ENCODE measurements at places on chromosomes 7 and 10.
A peak's percentile ranks its signal among the peaks of the same experiment; 100 is the strongest.

DNA sequence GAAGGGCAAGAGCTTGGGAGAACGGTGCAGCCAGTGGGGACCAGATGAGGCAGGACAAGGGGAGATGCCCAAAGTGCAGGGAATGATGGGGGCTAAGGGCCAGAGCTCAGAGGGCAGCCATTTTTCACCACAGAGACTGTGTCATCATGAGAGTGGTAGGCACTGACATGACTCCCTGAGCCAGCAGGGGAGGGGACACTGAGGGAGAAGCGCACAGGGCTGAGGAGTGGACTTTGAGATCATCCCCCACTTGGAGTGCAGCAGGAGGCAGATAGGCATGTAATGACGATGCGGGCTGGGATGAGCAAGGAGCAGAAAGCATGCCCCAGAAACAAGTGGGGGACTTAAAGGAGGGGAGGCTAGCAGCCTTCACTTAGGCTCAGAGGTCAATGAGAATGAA is 5.2 kb upstream of the SMKR1 start:
- no peak for DNase-seq

DNA sequence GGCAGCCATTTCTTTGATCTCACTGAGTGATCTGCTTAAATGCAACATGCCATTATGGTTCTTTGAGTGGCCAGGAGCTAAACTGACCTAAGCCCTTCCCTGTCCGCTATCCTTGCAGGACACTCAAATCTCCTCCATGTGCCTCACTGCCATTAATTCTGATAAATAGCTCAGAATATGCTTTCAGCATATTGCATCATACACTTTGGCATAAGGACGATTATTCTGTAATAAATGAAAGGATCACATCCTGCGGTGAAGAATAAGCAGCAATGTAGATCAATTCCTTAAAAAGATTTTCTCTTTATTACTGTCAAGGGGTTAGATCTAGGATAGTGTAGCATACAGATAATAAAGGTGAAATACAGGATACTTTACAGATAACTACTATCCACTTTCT is 231.8 kb upstream of the CTBP2 start:
- no peak for DNase-seq

DNA sequence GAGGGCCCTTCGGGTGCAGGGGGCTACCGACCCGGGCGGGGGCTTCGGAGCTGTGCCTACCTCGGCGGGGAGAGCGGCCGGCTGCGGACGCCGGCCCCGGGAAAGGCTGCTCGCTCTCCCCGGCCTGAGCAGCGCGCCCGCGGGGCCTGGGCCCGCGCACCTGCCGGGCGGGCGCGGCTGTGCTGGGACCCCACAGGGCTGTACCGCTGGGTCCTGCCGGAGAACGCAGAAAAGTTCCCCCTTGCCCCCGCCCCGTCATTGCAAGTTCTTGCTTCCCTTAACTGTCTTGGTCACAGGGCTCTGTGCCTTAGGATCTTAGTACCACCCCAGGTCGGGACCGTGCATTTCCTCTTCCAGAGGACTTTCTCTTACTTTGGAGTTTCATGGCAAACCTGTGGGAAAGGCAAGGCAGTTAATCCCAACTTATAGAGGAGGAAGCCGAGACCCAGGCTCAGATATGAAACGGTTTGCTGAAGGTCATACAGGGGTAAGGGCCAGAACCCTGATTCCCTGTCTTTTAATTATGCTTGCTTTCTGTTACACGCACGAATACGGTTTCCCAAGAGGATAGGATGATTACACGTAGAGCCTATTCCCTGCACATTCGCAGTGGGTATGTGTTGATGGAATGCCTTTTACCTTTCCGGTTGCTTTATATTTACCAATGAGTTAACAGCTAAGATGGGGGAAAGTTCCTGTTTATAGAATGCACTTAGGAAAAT is 652 bp downstream of the PCGF5 start:
- DNase-seq = no peak

DNA sequence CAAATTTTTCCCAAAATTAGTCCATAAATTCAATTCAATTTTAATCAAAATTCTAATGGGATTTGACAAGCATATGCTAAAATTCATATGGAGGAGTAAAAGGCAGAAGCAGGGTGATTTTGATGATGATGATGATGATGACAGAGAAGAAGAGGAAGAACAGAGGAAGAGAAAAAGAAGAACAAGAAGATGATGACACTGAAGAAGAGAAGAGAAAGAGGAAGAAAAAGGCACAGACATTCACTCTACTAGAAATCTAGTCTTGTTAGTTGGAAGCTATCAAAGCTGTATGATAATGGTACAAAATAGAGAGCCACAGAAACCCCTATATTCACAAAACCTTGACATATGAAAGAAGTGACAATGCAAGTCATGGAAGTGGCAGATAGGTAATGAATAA is 157.9 kb downstream of the ELMO1 start:
- DNase-seq = no peak

- DNase-seq = no peak
Observed at GRCh38 chr7:15291699-15292098, 270.1 kb downstream of the AGMO start.

DNA sequence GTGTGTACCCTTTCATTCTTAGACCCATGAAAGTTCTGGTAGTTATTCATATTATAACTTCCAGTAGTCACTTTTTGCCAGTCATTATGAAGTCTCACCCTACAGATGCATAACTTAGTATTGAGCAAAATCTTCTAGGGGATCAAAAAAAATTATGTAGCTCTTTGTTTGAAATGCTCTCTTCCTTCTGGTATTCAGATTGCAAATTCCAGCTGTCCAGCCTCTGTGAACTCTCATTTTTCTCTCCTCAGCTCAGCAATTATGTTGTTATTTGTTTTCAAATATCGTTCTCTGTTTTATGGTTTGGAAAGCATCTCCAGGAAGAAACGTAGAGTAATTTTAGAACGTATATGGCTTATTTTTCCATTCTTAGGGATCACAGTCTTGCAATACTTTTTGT is 442.5 kb downstream of the SEMA3D start:
- DNase-seq = no peak

DNA sequence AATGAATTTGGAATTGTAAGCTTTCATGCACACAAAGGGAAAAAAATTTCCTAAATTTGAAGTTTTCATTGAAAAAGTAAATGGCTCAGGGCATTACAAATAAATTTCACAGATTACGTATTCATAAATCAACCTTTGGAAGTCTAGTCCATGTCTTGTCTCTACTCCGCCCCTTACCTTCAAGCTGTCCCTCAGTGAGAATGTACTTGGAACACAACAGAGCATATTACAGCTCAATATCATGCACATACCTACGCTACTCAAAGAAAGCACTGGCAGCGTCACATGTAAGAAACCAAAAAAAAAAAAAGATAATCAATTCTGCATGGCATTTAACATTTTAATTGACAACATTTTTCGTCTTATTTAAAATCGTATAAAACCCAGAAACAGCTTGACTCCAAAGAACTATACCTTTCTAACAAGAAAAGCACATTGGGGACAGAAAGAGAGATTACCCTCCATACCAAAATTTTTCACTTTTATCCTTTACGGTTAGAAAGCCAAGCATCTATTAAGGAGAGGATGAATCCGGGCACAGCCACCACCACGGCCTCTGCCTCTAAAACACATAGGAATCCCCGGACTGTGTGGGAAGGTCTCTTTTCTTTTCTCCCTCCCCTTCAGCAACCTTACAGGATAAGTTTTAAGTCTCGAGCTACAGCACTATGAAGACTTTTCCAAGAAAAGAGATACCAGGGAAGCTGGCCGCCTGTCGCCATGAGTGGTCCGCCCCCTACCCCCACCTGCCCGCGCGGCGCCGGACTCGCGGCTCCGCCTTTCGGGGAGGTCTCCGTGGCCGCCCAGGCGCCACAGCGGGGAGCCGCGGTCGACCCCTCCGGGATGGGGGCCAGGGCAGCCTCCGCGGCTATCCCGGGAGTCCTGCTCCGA is 1.1 kb downstream of the JMJD1C start:
- no peak for DNase-seq

DNA sequence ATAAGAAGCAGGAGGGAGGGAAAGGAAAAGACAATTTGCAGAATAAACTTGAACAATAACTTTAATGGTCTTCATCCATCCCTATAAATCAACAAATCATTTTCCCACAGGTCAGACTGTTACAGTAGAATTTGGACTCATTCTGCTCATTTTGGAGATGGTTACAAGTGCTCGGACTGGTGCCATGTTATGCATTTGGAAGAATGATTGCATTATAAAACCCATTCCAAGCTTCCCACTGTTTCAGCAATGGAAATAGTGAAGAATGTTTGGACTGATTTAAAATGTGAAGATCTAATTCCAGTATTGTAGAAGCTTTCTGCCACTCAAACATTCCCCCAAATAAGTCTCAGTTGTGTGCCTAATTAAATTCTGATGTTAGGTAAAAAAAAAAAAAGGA is 99.7 kb upstream of the ZEB1 start:
- no peak for DNase-seq

DNA sequence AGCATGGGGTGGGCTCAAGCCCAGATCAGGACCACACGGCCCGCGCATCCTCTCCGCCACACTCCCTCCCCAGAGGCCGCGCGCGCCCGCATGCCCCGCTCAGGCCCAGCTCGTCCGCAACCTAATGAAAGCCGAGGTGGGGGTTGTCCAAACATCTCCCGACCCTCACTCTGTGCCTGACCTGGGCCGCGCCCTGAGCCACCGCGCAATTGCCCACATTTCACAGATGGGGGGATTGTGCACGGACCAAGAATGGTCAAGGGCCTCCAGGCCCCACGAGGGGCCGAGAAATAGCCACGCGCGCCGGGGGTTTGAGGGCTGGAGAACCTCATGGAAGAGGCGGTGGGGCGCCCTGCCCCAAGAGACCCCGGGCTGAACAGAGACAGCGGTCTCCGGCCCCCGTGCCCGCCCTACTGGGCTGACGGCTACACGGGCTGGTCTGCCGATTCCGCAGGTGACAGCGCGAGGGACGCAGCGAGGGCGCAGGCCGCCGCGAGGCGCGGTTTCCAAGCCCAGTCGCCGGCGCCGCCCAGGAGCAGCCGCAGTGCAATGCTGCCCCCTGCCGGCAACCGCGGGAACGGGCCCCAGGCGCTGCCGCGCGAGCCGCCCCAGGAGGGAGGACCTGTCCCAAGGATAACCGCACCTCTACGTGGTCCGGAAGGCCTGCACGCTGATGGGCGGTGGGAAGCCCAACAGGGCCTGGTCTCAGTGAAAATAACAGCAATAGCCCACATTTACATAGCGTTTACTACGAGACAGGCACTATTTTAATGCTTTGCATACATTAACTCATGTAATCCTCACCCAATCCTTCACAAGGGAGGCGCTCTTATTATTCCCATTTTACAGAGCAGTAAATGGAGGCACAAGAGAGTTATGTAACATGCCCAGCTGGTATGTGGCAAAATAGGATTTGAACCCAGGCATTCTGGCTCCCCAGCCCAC is 10.5 kb upstream of the GRID1 start:
- peak; percentile 79 for DNase-seq

Measured in GM06990 (cell line).